Neural crest cell (in vitro differentiated cells): ENCODE measurements at places on chromosomes 16 and 17.

DNA sequence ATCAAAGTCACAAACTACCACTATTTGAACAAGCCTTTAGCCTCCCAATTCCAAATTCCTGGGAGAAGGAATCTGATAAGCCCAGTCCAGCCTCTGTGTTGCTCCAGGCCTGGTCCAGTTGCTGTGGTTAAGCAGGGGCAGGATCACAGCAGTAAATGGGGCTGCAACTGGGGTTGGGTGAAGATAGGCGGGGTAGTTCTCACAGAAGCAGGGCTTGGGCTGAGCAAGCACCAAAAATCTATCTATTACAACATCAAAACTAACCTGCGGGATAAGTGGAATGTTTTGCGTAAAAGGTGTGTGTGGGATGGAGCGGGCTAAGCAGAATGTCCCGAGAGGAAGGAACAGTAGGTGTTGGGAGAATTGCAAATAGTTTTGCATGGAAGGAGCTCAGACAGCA, 23.0 kb upstream of the RNF135 start:
- no peak for DNase-seq

GRCh38 chr17:74858672-74859458, 820 bp downstream of the GRIN2C start:
- no peak for DNase-seq

DNA sequence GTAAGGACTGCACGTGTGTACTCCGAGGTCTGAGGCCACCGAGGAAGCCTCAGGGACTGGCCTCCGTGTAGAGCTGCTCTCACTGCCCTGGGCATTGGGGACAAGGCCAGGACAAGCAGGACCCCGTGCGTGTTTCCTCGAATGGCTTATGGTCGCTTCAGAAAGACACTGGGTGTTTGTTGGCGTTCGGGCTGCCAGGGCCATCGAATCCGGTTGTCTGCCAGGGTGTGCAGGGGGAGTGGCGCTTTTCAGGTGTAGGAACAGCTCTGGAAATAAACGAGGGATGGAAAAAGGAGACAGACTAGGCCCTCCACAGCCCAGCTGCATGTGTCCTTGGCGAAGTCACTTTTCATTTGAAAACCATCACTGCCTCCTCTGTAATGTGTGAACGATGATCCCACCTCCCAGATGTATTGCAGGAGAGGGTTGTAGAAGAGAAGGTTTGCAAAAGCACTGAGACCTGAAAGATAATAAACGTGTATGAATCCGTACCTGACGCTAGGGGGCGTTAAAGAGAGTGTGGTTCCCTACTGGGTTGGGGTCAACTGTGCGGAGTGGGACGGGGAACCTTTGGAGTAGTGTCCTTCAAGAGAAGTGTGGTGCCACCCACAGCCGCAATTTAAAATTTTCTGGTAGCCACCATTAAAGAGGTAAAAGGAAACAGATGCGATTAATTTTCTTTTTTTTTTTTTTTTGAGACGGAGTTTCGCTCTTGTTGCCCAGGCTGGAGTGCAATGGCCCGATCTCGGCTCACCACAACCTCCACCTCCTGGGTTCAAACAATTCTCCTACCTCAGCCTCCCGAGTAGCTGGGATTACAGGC, 2.1 kb upstream of the ZSCAN10 start:
- no peak for DNase-seq

GRCh38 chr16:89155851-89156739, 15.5 kb upstream of the CDH15 start:
- DNase-seq, result no peak
